ENCODE measurements at places on chromosomes 13 and 19.
A peak's percentile ranks its signal among the peaks of the same experiment; 100 is the strongest.

DNA sequence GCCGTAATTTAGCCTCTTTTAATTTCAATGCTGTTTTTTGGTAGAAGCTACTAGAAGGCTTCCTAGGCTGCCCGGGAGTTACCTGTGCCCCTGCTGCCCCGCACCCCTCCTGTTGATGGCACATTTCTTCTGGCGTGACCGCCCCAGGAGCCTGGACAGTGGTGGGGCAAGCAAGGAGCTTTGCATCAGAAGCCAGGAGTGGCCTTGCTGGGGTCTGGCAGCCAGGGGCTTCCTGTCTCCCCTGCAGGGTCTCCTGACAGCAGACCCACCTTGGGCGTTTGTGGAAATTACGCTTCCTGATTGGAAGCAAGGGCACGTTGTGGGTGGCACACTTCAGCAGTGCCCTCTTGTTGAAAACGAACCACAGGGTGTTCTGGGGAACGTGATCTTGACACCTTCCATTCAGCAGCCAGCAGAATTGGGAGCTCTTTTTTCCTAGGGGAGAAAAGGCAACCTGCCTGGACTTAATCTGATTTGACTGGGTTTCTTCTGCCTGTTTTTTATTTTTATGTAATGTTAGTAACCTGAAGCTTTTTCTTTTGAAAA lies 90.0 kb upstream of the TEX29 start:
- DNase-seq: no peak

DNA sequence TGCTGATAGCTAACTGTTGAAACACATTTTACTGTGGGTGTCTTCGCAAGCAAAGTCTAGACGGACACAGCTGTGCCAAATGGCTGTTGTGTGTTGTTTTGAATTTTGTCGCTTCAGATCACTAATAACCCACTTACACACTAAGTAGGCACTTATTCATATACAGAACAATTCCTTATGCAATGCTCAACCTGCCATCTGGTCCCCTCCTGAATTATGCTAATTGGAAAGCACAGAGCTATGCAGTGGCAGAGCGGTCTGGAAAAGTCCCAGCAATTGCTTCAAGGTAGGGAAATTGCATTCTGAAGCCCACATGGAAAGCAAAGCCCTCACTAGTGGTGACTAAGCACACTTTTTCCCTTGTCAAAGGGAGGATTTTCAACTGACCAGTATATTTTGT lies 69.9 kb downstream of the C13orf42 start:
- no peak for DNase-seq

GRCh38 chr13:65653613-65654012 lies 1576.5 kb downstream of the PCDH9 start:
- DNase-seq: no peak

- no peak for DNase-seq
These were observed 17.7 kb upstream of the SLC35E1 start for GRCh38 chr19:16589917-16590316.

GRCh38 chr13:23668562-23668961 lies 98.3 kb downstream of the TNFRSF19 start:
- no peak for DNase-seq

DNA sequence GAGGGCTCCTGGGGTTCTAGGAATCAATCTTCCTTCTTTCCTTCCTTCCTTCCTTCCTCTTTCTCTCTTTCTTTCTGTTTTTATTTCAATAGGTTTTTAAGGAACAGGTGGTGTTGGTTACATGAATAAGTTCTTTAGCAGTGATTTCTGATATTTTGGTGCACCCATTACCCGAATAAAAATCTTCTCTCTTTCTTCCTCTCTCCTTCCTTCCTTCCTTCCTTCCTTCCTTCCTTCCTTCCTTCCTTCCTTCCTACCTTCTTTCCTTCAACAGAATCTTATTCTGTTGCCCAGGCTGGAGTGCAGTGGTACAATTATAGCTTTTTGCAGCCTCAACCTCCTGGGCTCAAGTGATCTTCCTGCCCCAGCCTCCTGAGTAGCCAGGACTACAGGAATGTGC lies 16.0 kb upstream of the URI1 start:
- no peak for DNase-seq

GRCh38 chr13:38814331-38814730 lies 127.5 kb downstream of the FREM2 start:
- no peak for DNase-seq

DNA sequence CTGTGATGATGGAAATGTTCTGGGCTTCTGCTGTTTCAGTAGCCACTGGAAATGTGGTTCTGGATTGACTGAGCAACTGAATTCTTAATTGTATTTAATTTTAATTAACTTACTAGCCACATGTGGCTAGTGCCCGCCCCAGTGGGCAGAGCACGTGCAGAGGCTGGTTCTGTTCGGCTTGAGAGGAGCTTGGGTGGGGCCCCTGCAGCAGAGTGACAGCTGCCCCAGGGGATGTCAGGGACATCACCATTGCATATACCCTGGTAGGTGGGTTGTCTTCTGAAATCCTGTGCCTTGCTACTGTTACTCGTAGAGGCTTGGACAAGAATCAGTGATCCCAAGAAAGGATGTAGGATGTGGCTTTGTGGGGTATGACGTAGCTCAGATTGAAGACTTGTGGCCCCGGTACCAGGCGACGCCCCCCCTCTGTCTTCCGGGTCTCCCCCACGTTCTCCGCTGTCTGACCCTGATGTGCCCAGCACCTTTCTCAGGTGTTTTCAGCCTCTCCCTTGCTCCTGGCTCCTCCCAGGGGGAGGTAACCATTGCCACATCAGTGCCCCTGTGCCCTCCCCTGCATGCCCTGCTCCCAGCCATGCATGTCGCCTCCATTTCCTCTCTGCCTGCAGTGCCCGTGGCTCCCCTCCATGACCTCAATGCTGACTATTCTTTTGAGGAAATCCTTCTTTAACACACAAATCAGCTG lies 102.6 kb upstream of the RNF113B start:
- no peak for DNase-seq

GRCh38 chr13:30440910-30441703 lies 18.8 kb downstream of the UBE2L5 start:
- no peak for DNase-seq

DNA sequence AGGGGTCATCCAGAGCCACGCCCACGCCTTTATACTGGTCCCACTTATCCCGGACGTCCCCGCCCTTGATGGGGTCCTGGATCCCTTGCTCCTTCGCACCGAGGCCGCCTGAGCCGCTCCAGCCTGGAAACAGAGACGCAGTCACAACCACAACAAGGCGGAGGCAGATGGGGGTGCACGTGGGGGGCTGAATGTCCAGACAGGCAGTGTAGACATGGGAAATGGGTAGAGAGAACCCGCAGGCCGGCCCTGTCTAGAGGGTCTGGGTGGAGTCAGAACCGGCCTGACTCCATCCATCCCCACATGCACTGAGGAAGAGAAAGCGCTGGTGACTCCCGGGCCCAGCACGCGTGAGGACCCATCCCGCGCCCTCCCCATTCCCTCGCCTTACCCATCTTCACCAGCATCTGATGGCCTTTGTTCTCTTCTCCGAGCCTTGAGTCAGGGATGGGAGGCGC lies 23.0 kb downstream of the CHERP start:
- DNase-seq: no peak

- DNase-seq: no peak
These were observed 34.0 kb downstream of the GPC6 start for GRCh38 chr13:93260591-93260990.

DNA sequence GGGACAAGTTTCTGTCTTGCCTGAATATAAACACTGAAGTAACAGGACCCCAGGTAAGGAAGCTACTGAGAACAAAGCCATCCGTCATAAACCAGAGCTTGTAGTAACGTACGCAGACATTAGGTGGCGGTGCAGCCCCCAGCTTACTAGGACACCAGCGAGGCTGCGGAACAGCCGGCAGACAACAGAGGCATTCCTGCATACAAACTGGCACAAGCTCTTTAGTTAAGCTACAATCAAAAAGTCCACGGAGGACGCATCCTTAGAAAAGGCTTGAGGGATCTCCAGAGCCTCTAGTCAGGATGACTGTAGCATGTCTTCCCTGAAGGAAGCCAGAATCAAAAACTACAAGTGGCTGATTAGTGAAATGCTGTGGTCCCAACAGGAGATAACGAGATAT lies 26.2 kb downstream of the ZNF160 start:
- DNase-seq: no peak

DNA sequence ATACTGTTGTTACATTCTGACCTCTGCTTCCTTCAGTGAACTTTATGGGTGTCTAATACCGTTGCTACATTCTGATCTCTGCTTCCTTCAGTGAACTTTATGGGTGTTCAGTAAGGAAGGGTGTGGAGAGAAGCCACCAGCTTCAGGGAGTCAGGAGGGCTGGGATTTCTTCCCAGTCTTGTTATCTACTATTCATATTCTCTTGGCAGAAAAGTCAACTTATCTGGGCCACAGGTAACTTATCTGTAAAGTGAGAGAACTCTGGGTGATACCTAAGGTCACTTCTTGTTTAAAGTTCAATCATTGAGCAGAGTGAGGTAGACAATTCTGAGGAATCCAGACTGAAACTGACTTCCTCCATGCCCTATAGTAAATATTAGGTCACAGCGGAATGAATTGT lies 71.2 kb upstream of the STK24 start:
- DNase-seq: no peak

DNA sequence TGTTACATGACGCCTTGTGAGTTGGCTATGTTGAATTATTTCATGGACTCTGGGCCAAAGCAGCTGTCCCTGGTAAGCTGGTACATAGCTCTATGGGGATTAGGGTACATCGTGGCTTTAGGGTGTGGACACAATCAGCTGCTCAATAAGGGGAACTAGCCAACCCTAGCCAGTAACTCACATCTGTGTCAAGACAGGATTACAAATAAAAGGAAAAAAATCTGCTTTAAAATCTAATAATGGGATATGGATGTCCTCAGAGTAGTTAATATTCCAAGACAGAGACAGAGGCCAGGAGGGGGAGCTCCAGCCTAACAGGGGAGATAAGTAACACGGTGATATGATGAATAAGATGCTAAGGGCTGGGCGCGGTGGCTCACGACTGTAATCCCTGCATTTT lies 21.1 kb upstream of the ZNF766 start:
- peak; percentile 39 for DNase-seq

- no peak for DNase-seq
These were observed 86.4 kb downstream of the RGCC start for GRCh38 chr13:41543664-41544300.

DNA sequence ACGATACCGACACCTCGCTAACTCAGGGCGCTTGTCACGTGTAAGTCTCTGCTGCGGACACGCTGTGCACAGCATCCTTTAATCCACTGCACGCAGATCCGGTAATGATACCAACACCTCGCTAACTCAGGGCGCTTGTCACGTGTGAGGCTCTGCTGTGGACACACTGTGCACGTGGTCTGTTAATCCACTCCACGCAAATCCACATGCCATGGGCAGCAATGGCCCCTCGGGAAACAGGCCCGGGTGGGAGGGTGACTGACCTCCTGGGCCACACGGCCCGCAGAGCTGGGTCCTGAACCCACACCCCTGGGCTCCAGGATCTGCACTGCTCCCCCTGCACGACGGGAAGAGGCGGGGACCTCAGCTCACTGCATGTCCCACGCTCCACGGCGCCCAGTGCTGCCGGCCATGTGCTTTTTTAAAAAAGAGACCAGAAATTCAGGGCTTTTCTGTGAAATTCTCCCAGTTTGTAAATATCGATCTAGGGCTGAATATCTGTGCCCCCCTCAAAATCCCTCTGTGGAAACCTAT lies 16.1 kb downstream of the SHC2 start:
- DNase-seq: no peak

DNA sequence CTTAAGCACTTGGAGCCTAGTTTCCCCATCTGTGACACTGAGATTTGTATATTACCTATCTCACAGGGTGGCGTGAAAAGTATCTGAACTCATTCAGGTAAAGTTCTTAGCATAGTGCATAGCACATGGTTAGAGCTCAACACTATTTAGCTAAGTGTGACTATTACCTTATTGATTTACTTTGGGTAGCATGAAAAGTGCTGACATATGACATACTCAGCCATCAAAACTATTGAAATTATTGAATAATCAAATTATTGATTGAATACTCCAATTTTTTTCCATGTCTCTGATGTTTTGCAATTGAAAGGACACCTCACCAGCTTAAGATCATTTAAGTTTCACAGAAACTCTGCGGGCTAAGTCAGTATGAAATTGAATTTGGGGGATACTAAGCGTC lies 715.0 kb downstream of the EFNB2 start:
- DNase-seq: no peak

- DNase-seq: no peak
These were observed 231.7 kb downstream of the FOXO1 start for GRCh38 chr13:40434516-40435397.

GRCh38 chr13:31860002-31860401 lies 120.7 kb downstream of the RXFP2 start:
- DNase-seq: no peak

DNA sequence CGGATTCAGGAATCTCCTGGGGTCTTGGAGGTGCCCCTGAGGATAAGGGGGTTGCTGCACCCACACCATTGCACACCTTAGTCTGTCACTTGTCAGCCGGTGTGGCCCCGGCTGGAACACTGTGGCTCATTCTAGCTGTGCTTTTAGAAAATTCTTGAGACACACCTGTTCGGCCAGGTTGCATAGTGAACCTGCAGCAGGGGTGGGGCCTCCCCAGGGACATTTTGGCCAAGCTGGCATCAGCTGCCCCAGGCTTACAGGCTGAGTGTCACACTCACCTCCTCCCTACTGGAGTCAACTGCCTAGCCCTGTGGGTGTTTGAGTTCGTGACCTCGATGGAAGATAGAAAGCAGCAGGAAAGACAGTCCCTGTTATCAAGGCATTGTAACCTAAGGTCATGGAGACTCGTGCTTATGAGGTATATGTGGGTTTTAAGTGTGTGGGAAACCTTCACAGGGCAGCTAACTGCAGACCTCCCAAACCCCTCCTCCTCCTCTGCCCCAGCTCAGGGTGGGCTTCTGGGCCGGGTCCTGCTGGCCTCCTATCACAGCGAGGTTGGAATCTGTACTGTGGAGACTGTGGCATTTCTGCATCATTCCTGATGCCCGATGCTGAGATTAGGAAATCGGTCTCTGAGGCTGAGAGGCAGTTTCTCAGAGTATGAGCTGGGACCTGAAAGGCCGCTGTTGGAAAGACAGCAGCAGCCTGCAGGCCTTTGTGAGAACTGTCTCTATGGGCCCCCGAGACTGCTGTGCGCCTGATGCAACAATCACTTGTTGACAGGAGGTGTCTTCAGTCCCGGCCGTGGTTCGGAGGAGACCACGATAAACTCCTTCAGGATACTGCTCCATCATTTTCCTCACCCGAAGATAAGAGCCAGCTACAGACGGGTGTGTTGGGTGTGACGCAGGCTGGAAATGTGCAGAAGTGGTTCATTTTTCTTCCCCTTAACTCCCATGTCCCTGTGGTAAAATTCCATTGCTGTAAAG lies 72.2 kb downstream of the ATP11A start:
- DNase-seq: no peak

DNA sequence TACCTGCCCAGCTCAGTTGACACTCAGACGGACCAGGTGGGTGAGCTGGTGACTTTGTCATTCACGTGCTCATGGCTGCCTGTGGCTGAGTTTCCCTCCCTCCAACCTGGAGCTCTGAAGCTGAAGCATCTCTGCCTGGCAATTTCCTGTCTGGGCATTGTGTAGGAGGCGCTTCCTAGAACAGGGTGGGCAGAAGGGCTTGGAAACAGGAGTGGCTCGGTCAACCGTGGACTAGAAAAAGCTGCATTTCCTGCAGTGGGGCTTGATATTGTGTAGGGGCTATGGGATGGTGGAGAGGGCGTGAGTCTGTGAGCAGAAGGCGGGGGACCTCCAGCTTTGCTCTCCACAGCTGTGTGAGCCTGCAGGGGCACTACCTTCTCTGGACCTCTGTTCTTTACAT lies 278.3 kb downstream of the TEX29 start:
- no peak for DNase-seq
